Mucosa of gallbladder (tissue), 1 donor: ENCODE measurements at places on chromosomes 11 and 22. TPM values are rescaled to one million over a fixed set of nuclear protein-coding genes. Genes with fewer than 3 reads are reported as not detected.

Gene MPZL2
- 72.5 TPM for total RNA-seq

Gene DTX4
- total RNA-seq, result 63.6 TPM

Gene PKDREJ
- total RNA-seq, result 0.32 TPM

Gene MS4A14
- total RNA-seq, result 2.5 TPM

Gene C11orf87
- not detected for total RNA-seq

Gene MPEG1
- total RNA-seq, result 13.5 TPM

Gene OR52H1
- not detected for total RNA-seq

Gene RRAS2
- total RNA-seq, result 27.6 TPM

Gene MS4A15
- total RNA-seq, result not detected

Gene FGF19
- 362 TPM for total RNA-seq

Gene C11orf91
- 0.26 TPM for total RNA-seq

Gene MMP11
- total RNA-seq, result 4.4 TPM

Gene CTSD
- total RNA-seq, result 2,163 TPM

Gene PTGDR2
- total RNA-seq, result 0.83 TPM
